ENCODE measurements at places on chromosomes 2 and 18. TPM values are rescaled to one million over a fixed set of nuclear protein-coding genes. Genes with fewer than 3 reads are reported as not detected.

- H3K27ac ChIP-seq = no peak overlapping the region
- peaks cover 5% of the 10 kb centered on the region for H3K4me1 ChIP-seq
- H3K27me3 ChIP-seq = peaks cover 28% of the 10 kb centered on the region
- no peak overlapping the region for H3K4me3 ChIP-seq
- DNase-seq = no peak
- no peaks in the 10 kb centered on the region for H3K36me3 ChIP-seq
Measured at GRCh38 chr18:72869226-72870185, 1.7 kb upstream of the NETO1 start.

DNA sequence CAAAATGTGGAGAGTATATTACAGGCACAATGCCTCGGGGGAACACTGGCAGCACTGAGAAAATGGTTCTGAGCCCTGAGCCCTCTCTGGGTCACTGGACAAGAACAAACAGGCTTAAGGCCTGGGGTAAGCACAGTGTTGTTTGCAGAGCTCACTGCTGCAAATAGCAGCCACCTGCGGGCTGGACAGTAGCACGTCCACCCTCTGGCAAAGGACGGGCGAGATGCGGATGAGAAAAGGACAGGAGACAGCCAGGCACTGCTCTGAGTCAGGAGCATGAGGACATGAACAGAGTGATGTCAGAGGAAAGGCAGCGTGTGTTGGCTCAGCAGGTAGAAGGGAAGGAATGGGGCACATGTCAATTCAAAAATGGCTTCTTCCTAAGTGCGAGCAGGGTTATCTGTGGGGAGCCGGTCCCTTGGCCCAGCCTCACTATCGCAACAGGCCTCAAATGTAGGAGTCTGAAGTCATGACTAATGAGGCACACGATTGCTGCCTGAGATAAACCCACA, 25.9 kb upstream of the NEB start:
- DNase-seq = no peak
- H3K27me3 ChIP-seq = no peaks in the 10 kb centered on the region
- H3K4me3 ChIP-seq = no peak overlapping the region
- no peak overlapping the region for H3K27ac ChIP-seq
- H3K4me1 ChIP-seq = no peaks in the 10 kb centered on the region
- no peaks in the 10 kb centered on the region for H3K36me3 ChIP-seq

GRCh38 chr18:35337286-35337685, 6.9 kb downstream of the ZNF24 start:
- H3K36me3 ChIP-seq = peaks cover 79% of the 10 kb centered on the region
- peak overlapping the region; percentile 55 for H3K27ac ChIP-seq
- no peak overlapping the region for H3K4me3 ChIP-seq
- DNase-seq = no peak
- H3K4me1 ChIP-seq = peaks cover 51% of the 10 kb centered on the region
- H3K27me3 ChIP-seq = no peaks in the 10 kb centered on the region

DNA sequence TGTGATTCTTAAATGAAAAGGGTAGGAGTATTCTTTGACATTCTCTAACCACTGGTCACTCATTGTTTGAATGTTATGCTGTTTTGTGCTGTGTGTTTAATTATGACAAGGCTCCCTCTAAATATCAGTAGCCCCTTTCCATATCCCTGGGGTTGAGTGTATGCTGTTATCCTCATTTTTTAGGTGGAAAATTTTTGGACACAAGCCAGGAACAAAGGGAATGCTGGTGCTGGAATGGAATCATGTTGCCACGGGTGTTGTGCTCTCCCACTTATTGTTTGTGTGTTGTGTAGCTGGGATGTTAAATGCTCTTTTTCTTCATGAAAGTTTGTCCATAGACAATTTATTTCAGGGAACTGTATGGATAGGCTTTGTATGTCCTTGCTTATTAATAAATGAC, 43.3 kb downstream of the ZNF532 start:
- H3K27ac ChIP-seq = no peak overlapping the region
- no peaks in the 10 kb centered on the region for H3K4me1 ChIP-seq
- H3K4me3 ChIP-seq = no peak overlapping the region
- H3K27me3 ChIP-seq = peaks cover 22% of the 10 kb centered on the region
- no peaks in the 10 kb centered on the region for H3K36me3 ChIP-seq

- no peaks in the 10 kb centered on the region for H3K36me3 ChIP-seq
- no peak overlapping the region for H3K27ac ChIP-seq
- no peak for DNase-seq
Measured at GRCh38 chr18:5542515-5543035, 1.2 kb downstream of the EPB41L3 start.

DNA sequence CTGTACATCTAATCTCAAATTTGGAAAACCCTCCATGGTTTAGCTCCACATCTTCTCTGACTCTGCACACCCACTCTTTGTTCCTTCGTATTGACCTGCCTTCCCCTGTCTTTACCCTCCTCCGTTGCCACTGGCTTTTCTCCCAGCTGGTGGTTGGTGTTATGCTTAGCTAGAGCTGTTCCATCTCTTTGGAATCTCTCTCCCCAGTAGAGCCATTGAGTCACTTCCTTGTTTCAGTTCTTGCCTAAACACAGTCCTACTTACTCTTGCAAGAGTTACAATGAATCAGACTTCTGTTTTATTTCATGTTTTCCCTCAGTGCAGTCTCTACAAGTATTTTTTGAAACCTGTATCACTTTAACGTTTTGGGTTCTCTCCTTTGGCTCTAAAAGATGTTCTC, 263.9 kb downstream of the LTBP1 start:
- H3K36me3 ChIP-seq = no peaks in the 10 kb centered on the region
- H3K27me3 ChIP-seq = no peaks in the 10 kb centered on the region
- no peak overlapping the region for H3K27ac ChIP-seq
- no peak for DNase-seq

DNA sequence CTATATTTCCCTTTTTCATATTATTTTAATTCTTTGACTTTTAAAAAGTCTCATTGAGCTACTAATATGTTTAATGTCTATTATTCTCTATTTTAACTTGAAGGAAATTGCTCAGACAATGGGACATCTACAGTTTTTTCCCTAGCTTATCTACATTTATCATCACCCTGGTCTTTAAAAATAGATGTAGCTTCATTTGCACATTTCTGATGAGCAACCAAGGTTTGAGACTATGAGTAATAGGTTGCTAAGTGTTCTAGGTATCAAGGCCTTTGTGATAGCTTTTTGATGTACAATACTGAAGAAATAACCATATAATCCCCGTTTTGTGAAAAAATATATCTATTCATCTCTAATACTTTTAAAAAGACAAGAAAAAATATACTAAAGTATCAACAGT, 47.0 kb downstream of the STAT4 start:
- no peaks in the 10 kb centered on the region for H3K27me3 ChIP-seq
- H3K4me1 ChIP-seq = peaks cover 79% of the 10 kb centered on the region
- H3K4me3 ChIP-seq = no peak overlapping the region
- no peak for DNase-seq

GRCh38 chr2:168155680-168156079, 91.7 kb downstream of the STK39 start:
- no peak for DNase-seq
- no peak overlapping the region for H3K4me3 ChIP-seq
- no peaks in the 10 kb centered on the region for H3K27me3 ChIP-seq
- H3K4me1 ChIP-seq = peaks cover 13% of the 10 kb centered on the region
- peaks cover 15% of the 10 kb centered on the region for H3K36me3 ChIP-seq
- H3K27ac ChIP-seq = no peak overlapping the region

GRCh38 chr2:218398437-218399390, 954 bp upstream of the CTDSP1 start:
- no peaks in the 10 kb centered on the region for H3K27me3 ChIP-seq
- peak overlapping the region; percentile 86 for H3K4me3 ChIP-seq
- DNase-seq = peak; percentile 82
- H3K27ac ChIP-seq = peak overlapping the region; percentile 91
- peaks cover 39% of the 10 kb centered on the region for H3K4me1 ChIP-seq

Gene COLEC12
- total RNA-seq = not detected

Gene SCYGR2
- total RNA-seq = not detected

Gene PFN4
- not detected for total RNA-seq

GRCh38 chr2:31049264-31049663, 89.0 kb downstream of the GALNT14 start:
- no peaks in the 10 kb centered on the region for H3K36me3 ChIP-seq
- peaks cover 6% of the 10 kb centered on the region for H3K4me1 ChIP-seq

Gene WDR7
- 16.0 TPM for total RNA-seq
